ENCODE measurements at places on chromosomes 16 and 17.

GRCh38 chr17:6843241-6843880, 11.8 kb upstream of the TEKT1 start:
- no peak for DNase-seq

DNA sequence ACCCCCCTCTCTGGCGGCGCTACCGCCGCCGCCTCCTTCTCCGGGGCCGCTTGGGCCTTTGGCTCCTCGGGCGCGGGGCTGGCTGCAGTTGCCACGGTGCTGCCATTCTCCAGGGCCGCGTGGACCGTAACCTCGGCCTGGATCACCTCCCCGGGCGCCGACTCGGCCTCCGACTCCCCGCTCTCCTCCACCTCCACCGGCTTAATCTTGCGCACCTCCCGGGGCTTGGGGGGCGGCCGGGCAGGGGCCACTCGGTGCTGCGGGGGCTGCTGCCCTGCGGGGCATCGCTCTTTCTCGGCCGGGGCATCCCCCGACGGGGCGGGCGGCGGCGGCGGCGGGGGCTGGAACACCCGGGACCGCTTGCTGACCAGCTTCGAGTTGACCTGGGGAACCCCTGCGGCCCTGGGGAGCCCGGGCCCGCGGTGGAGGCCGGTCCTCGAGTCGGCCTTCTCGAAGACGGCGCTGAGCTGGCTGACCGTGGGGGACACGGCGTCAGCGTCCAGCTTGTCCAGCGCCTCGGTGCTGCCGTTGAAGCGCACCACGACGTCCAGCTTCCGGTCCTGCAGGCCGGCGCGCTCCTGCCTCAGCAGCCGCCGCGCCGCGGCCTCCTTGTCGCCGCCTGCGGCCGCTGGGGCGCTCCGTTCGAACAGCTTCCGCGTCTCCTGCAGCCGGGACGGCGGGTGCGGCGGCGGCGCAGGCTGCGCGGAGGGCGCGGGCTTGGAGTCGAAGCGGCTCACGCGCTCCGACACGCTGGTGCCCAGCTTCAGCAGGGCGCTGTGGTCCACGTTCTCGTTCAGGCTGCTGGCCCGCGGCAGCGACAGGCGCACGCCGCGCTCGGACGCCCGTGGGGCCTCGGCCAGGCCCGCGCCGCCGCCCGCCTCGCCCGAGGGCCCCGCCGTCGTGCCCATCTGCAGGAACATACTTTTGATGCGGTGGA, 792 bp downstream of the PPP1R9B start:
- no peak for DNase-seq

GRCh38 chr17:77475016-77475976, 334.5 kb downstream of the SEC14L1 start:
- no peak for DNase-seq

DNA sequence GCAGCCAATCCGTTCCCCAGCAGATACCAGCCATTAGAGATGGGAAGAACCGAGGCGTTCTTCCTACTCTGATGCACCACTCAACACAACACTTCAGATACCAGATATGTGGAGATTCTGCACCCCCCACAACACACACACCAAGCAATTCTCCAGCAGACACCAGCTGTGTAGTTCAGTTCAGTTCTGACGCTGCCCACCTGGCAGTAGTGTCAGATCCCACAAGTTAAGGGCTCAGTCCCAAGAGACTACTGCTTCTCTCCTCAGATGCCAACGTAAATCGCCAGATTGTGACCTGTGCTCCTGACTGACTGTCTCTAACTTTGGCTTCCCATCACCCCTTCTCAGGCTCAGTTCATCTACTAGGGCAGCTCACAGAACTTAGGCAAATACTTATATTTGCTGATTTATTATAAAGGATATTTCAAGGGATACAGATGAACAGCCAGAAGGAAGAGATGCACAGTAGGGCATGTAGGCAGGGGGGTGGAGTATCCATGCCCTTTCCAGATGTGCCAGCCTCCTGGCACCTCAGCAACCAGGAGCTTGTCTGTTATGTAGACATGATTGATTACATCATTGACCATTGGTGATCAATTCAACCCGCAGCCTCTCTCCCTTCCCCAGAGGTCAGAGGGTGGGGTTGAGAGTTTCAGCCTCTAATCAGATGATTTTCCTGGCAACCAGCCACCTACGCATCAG, 110.6 kb downstream of the PRKCA start:
- DNase-seq, result no peak

DNA sequence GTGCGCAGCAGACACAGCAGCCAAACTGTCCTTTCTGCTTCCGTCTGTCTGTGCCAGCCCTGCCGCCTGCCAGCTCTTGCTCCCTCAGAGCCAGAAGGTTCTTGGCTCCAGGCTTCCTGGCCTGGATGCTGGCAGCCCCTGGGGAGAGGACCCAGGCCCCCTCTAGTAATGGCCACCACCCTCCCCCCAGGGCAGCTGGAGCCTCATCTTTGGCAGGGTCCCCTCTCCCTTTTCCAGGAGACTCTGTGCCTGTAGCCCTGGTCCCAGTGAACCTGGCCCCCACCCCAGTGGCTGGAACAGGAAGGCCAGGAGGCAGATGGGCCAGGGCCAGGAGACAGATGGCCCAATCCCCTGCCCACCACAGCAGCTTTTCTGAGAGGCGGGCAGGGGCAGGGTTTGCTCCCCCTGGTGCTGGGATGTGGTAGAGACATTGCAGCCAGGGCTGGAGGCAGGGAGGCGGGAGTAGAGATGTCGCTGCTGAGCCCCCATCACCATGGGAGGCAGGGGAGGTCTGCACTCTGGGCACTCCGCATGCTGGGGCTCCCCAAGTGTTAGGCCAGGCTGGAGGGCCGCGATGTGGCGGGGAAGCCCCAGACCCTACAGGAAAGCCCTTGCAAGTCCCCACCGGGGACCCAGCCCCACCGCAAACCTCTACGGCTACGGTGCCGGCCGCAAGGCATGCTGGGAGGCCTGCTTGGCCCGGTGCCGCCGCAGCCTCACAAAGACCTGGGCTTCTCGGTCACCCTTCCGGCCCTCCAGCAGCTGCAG, 16.7 kb downstream of the UNC13D start:
- DNase-seq, result peak; percentile 67

GRCh38 chr16:7318686-7319085, 14.0 kb upstream of the RBFOX1 start:
- no peak for DNase-seq

DNA sequence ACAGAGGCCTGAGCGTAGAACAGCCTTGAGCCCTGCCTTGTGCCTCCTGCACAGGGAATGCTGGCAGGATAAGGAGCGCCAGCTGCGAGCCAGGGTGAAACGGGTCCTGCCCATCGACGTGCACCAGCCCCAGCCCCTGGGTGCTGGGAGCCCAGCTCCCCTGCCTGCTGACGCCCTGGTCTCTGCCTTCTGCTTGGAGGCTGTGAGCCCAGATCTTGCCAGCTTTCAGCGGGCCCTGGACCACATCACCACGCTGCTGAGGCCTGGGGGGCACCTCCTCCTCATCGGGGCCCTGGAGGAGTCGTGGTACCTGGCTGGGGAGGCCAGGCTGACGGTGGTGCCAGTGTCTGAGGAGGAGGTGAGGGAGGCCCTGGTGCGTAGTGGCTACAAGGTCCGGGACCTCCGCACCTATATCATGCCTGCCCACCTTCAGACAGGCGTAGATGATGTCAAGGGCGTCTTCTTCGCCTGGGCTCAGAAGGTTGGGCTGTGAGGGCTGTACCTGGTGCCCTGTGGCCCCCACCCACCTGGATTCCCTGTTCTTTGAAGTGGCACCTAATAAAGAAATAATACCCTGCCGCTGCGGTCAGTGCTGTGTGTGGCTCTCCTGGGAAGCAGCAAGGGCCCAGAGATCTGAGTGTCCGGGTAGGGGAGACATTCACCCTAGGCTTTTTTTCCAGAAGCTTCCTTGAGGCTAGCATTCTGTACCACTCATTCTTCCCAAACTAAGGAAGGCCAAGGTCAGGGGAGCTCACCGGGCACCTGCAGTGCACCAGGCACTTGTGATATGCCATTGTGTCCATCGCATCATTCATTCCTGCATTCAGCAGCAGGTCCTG, 1.9 kb downstream of the PNMT start:
- peak; percentile 64 for DNase-seq

GRCh38 chr16:65660390-65660789, 538.5 kb upstream of the CDH11 start:
- peak; percentile 28 for DNase-seq

DNA sequence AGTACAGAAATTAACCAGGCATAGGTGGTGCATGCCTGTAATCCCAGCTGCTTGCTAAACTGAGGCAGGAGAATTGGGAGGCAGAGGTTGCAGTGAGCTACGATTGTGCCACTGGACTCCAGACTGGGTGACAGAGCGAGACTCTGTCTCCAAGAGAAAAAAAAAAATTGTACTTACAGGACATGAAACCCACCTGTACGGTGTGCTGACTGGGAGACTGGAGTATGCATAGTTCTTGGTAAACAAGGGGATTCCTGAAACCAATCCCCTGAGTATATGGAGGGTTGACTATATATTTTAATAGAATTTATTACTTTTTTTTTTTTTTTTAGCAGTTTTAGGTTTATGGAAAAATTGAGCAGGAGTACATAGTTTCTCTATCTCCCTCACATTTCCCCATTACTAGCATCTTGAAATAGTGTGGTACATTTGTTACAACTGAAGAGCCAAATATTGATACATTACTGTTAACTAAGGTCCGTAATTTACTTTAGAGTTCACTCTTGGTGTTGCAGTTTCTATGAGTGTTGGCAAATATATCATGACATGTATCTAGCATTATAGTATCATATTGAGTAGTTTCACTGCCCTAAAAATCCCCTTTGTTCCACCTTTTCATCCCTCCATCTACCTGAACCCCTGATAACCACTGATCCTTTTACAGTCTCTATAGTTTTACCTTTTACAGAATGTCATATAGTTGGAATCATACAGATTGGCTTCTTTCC, 19.3 kb downstream of the TENT4B start:
- DNase-seq, result no peak

Measured in adrenal gland (tissue), 19 donors.